Activated B cell treated with CpG ODN at 0.5 μM for 24 hours (primary cell): ENCODE measurements at places on chromosomes 11 and 22. TPM values are rescaled to one million over a fixed set of nuclear protein-coding genes. Genes with fewer than 3 reads are reported as not detected.

Gene LRRC55
- not detected in 2 replicates for total RNA-seq

Gene RNF215
- 8.6 and 8.8 TPM in 2 replicates for total RNA-seq

DNA sequence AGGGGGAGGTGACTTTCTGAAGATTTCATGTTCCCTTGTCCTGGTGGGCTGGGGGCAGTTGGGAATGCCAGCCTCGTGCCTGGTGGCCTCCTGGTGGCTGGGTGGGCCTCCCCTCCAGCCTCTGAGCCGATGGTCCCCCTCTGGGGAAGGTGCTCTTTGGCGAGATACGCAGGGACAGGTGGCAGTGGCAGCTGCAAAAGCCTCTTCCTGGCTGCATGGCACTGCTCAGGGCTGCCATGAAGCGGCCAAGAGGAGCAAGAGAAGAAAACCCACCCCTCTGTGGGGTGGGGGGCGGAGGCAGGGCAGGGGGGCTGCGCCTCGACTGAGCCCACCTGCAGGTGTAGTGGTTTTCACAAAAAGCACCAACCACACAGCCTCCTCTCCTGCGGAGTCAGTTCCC, 61.8 kb upstream of the PHF21B start:
- DNase-seq = no peak

DNA sequence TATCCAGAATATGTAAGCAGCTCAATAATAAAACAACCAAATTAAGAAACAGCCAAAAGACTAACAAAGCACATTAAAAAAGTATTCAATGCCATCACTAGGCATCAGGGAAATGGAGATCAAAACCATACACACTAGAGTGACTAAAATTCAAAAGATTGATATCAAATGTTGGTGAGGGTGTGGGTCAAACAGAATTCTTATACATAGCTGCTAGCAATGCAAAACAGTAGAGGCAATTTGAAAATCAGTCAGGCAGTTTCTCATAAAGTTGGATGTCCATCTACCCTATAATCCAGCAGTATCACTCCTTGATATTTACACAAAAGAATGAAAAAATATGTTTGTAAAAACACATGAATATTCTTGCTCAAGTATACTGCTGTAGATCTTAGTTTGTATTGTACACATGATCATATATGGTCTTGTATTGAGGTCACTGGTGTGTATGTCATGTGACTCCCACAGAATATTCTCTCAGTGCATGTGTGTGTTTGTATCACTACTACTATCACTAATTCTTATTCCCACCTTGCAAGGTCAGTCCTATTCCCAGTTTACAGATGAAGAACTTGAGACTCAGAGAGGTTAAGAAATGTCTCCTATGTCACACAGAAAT, 54.9 kb downstream of the SLC5A1 start:
- no peak for DNase-seq

GRCh38 chr22:49867303-49868265, 13.9 kb downstream of the ZBED4 start:
- DNase-seq = no peak
